ENCODE measurements at places on chromosomes 4 and X.

DNA sequence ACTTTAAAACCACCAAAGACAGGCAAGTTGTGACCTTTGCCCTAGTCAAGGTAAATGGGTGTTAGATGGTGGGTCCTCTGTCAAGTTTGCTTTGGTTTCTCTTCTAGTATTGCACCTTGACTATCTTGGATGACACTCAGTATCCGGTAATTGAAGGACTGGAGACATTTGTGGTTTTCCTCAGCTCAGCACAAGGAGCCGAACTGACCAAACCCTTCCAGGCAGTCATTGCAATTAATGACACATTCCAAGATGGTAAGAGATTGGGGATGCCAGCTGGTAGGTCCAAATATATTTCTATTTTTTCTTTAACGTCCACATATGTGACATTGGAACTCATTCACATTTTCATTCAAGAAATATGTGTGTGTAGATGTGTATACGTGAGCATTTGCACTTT is 69.3 kb upstream of the ANXA3 start:
- no peak for DNase-seq

- DNase-seq = no peak
Observed at GRCh38 chrX:76977452-76977851, 469.7 kb upstream of the FGF16 start.

DNA sequence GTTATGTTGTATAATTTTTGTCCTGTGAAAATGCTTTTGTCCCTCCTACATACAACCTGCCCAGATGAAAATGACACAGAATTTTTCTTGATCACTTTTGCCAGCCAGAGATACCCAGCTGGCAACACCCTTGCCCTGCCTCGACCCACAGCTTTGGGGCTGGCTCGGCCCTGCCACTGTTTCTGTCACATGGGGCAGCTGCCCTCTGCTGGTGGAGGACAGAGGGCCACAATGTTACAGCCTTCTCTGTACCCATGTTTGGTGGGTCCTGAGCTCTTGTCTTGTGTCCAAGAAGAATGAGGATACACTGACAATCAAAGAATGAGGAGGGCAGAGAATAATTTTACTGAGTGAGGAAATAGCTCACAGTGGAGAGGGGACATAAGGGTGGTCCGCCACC is 31.1 kb downstream of the BMP15 start:
- no peak for DNase-seq

- DNase-seq = no peak
Observed at GRCh38 chr4:173684223-173684622, 154.2 kb upstream of the HAND2 start.

All from left ventricle myocardium superior (tissue), 1 donor.